NCI-H1105 treated with DMSO at 0.1 percent for 48 hours (cell line): ENCODE measurements at places on chromosomes 4 and X.

DNA sequence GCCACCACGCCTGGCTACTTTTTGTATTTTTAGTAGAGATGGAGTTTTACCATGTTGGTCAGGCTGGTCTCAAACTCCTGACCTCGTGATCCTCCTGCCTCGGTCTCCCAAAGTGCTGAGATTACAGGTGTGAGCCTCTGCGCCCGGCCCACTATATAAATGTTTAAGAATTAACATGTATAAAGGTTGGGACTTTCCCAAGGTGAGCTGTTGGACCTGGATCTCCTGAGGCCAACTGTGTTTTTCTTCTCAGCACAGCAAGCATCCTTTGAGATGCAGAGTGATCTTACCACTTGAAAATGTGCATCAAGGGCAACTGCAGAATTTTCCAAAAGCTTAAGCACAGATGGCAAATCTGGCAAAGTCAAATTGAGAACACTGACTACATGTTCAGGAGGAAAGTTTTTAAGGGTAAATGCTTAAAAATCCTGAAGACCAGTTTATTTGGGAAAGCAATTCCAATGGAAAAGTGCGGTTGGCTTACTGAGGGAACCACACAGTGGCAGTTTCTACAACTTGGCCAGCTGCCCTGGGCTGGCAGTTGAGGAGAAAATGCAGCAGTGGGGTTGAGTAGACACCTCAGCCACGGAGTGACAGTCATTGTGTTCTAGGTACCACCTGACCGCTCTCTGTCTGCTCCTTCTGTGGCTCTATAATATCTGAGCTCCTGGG lies 168.9 kb downstream of the CBR4 start:
- DNase-seq: no peak

- no peak for DNase-seq
Observed at GRCh38 chr4:58807843-58808615, 1697.8 kb upstream of the IGFBP7 start.

DNA sequence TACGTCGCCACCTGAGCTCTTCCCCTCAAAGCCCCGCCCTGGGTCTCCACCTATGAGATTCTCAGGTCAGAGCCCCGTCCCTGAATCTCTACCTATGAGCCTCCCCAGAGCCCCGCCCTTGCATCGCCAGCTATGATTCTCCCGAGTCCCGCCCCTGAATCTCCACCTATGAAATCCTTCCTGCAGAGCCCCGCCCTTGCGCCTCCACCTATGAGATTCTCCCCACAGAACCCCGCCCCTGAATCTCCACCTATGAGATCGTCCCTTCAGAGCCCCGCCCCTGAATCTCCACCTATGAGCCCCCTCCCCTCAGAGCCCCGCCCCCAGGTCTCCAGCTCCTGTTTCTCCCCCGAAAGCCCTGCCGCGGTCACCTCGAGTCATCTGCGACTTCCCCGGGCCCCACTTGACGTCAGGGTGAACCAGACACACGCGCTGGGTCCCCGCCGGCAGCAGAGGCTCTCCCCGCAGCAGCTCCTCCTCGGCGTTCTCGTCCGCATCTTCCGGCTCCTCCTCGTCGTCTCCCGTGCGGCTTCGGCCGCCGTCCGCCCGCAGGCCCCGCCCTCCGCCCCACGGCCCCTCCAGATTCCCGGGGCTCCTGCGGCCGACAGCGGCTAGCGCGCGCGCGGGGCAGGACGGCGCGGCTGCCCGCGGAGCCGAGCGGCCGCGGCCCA lies 393 bp downstream of the GTPBP6 start:
- DNase-seq: no peak

- DNase-seq: no peak
Observed at GRCh38 chrX:86047174-86047935, at the start of gene CHM. TSS of gene CHM (minus strand) at chrX:86047558. CDS start at chrX:86047532, 26 bp downstream.

DNA sequence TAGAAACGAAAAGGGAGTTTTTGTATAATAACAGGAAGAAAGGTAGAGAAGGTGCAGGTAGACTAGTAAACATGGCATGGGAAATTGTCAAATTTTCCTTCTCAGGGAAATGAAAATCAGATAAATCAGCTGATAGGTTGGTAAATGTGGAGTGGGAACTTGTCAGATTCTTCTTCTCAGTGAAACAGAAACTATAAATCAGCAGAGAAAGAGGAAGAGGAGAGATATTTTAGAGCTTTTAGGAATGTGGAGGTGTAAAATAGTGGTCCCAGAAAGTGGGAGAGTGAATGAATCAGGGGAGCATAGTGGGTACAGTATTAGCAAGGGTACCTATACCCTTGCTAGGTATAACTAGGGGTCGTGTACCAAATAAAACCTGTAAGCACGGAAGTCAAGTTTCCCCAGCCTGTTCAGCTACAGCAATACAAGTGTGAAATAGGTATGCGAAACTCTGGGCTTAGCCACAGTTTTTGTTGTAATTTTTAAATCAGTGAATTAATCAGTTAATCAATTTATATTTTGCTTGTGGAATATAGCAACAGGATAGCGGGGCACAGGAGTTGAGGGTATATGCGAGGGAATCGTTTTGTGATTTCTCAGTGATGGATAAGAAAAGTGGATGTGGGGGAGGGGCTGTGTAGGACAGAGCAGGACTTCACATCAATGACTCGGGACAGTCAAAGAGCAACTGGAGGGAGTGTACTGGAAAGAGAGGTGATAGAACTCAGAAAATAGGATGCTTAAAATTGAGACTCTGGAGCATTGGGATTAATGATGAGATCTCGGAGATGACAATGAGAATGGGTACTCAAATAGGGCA lies 561.5 kb downstream of the INPP4B start:
- no peak for DNase-seq

DNA sequence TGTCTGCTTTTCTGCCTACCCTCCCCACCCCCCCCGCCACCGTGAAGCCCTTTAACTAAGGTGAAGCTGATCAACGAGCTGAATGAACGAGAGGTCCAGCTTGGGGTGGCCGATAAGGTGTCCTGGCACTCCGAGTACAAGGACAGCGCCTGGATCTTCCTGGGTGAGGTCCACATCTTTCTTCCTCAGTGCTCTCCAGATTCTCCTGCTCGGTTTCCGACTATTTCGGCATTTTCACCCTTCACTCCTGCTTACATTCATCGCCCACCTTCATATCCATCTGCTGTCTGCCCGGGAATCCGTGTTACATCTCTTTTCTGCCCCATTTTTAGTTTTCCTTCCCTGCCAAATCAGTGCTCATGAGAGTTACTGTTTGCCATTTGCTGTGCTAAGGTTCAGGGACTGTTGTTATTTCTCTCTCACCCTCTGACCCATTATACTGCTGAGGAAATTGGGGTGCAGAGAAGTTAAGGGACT lies 459 bp downstream of the RBMX2 start:
- no peak for DNase-seq
